Mesendoderm (in vitro differentiated cells): ENCODE measurements at places on chromosomes 3 and 15.

- DNase-seq: no peak
Observed at GRCh38 chr3:84304214-84304613, 654.6 kb upstream of the CADM2 start.

DNA sequence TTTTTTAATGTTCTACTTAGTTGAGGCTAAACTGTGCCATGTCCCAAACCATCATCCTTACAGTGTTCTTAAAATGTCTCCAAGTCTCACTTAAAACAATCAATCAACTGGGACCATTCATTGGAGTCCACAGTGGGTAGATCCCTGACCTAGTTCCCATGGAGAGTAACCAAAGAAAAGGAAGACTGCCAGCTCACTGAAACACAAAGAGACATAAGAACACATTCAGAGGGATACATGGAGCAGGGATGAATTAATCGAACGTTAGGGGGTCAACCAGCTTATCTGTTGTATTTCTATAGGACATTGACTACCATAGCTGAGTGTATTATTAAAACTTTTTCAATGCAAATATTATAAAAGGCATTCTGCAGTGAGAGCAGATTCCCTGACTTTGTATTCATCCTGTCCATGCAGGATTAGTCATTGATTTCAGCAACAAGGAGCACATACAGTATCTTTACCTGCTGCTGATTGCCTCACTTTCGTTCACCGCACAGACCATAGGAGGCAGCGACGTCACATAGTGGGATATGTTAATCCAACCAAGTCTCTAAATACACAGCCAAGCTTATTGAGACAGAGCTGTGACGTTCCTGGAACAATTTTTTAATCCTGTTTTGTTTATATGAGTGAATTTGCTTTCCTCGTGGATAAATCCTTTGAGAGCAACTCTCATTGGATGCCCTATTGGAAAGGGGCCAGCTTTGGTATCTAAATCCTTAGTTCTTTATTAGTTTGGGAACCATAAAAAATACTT lies 364.9 kb upstream of the RBMS3 start:
- peak; percentile 78 for DNase-seq

DNA sequence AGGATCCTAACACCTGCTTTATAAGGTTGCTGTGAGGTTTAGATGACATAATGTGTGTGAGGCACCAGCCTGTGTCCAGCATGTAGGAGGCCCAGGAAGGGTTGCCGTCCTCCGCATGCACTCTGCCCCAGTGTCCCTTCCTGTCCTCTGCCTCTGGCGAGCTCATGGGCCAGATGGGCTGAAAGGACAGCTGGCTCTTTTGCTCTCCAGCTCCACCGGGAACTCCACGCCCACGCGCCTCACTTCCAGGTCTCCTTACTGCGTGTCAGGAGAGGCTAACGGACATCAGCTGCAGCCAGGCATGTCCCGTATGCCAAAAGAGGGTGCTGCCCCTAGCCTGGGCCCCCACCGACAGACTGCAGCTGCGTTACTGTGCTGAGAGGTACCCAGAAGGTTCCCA lies 12.2 kb downstream of the MUC20 start:
- no peak for DNase-seq

- peak; percentile 60 for DNase-seq
Observed at GRCh38 chr3:128505771-128506170, 12.8 kb upstream of the GATA2 start.

- no peak for DNase-seq
Observed at GRCh38 chr3:101133652-101134051, 140.4 kb upstream of the ABI3BP start.

- DNase-seq: no peak
Observed at GRCh38 chr3:105458518-105459215, 92.0 kb downstream of the ALCAM start.

- DNase-seq: no peak
Observed at GRCh38 chr3:125186261-125186787, 26.2 kb downstream of the SLC12A8 start.

- no peak for DNase-seq
Observed at GRCh38 chr15:77370580-77370979, 49.3 kb downstream of the PEAK1 start.

DNA sequence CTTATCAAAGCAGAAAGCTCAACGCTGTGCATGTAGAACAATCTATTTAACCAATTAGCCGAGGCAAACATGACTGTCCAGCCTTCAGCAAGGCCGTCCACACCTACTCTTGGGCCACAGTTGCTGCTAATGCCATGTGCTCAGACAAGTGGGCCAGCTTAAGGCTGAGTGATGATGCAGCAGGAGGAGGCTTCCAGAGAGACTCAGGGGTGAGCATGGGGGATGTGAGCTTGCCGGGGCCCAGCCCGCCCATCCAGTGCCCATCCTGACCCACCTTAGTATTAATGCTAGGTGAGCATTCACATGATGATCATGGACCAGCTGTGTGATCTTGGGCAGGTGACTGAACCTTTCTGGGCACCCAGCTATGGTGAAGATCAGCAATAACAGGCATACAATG lies 150.1 kb downstream of the TPRA1 start:
- no peak for DNase-seq

DNA sequence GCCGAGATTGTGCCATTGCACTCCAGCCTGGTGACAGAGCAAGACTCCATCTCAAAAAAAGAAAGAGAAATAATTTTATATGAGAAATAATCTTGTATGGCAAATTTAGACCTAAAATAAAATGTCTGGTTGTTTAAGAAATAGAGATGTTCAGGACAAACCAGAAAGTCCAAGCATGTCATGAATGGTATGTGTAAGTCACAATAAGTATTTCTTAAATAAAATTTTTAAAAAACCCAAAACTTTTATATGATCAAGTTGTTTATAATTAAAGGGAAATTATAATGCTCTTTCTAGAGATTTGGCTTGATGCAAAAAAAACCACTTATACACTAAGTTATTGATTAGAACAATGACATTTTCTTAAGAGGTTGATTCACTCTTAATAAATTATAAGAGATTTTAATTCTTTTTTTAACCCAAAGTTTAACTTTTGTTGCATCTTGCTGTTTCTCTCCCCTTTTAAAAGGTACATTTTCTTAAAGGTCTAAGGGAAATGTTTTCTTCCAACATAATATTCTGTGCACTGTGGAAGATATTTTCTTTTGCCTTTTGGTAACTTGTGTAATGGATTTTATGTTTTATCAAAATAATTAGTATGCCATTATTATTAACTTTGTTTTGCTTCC lies 105.7 kb downstream of the RTP4 start:
- DNase-seq: peak; percentile 44

GRCh38 chr3:9079676-9080075 lies 116.4 kb upstream of the RAD18 start:
- DNase-seq: peak; percentile 41

DNA sequence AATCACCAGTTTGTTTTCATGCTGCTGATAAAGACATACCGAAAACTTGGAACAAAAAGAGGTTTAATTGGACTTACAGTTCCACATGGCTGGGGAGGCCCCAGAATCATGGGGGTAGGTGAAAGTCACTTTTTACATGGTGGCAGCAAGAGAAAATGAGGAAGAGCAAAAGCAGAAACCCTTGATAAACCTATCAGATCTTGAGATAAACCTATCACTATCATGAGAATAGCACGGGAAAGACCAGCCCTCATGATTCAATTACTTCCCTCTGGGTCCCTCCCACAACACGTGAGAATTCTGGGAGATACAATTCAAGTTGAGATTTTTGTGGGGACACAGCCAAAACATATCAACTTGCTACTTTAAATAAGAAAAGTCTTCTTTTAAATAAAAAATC lies 28.9 kb downstream of the CD200R1L start:
- DNase-seq: no peak

DNA sequence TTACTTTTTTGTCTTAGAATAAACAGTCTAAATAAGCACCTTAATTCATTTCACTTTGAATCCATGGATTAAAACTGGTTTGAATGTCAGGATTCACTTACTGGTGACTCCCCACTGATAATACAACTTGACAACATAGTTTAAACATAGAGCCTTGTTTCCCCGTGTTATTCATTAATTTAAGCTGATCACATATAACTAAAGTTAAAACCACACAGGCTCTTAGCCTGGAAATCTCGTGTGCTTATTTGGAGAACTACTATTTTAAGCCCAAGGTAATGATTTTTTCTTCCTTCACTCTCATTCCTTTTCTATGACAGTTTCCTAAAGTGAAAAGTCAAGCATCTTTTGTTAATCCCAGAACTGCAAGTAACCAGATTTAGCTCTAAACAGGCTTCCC lies 64.2 kb downstream of the HACD2 start:
- DNase-seq: no peak

- DNase-seq: no peak
Observed at GRCh38 chr3:181695661-181696491, 15.8 kb upstream of the SOX2 start.

DNA sequence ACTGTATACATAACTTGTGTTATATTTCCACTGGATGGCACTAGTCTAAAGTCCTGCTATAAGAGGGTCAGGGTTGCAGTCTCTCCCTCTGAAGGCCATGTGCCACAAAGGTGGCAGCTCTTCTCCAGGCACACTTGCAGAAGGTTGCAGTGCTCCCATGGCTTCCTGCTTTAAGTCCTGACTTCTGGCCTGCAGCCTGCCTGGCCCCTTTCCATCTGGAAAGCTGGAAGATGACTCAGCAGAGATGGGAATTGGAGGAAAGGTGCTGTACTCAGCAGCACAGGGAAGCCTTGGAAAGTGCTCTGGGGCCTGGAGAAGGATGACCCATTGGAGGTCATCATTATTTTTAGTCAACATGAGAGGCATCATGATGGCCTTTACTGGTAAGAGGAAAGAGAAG lies 40.9 kb upstream of the MRPL3 start:
- peak; percentile 55 for DNase-seq

GRCh38 chr15:76196269-76197231 lies 114.7 kb downstream of the ETFA start:
- DNase-seq: peak; percentile 79

GRCh38 chr3:46730819-46731218 lies 13.2 kb upstream of the PRSS50 start:
- no peak for DNase-seq

- no peak for DNase-seq
Observed at GRCh38 chr3:186254676-186255650, 107.1 kb downstream of the DGKG start.

- no peak for DNase-seq
Observed at GRCh38 chr15:69149803-69150202, 10.6 kb upstream of the GLCE start.

GRCh38 chr15:39459548-39459947 lies 121.3 kb upstream of the THBS1 start:
- DNase-seq: no peak

DNA sequence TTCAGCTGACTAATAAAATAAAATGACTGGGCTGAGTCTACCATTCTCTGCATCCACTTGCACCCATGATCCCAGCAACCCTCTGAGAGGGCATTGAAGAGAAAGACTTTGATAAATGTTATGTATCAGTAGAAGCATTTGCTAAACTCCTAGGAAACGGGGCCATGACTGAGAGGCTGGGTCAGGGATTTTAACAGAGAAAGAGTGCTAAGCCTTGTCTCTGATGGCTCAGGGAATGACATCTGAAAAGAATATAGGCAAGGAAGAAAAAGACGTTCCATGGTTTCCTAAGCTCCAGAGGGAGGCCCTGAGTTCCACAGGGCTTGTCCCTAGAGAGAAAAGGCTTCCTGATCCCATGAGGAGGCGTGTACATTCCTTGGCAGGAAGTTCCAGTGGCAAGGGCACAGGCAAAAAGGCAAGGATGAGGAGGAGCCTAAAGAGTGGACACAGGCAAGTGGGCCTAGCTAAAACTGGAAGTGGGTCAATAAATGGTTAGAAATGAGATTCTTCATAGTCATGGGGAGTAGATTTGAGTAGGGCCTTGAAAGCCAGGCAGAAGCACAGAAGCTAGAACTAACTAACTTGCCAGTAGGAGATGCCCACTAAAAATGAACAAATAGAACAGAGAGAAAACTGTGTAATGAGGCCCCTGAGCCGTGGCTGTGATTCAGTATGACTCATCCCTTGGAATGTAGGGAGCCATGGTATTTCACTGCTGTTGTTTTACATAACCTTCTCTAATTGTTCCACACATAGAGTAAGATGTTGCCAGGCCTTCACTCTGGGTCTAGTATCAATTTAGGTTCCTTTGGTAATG lies 44.9 kb upstream of the MANF start:
- peak; percentile 79 for DNase-seq

DNA sequence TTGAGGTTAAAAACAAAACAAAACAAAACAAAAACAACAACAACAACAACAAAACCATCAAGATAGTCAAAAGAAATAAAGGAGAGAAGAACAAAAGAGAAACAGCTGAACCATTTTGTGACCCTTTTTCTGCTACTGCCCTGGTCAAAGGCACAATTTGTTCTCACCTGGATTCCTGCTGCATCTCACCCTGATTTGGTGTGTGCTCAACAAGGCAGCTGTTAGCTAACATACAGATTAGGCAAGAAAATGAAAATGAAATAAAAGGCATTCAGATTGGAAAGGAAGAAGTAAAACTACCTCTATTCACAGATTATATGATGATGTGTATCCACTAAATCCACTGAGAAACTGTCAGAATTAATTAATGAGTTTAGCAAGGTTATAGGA lies 28.7 kb upstream of the XIRP1 start:
- no peak for DNase-seq

GRCh38 chr3:8110966-8111798 lies 390.4 kb upstream of the LMCD1 start:
- DNase-seq: peak; percentile 92

GRCh38 chr15:67882487-67883233 lies 42.8 kb upstream of the RNU6-1 start:
- DNase-seq: no peak

- no peak for DNase-seq
Observed at GRCh38 chr3:28485164-28485563, 136.5 kb upstream of the AZI2 start.

DNA sequence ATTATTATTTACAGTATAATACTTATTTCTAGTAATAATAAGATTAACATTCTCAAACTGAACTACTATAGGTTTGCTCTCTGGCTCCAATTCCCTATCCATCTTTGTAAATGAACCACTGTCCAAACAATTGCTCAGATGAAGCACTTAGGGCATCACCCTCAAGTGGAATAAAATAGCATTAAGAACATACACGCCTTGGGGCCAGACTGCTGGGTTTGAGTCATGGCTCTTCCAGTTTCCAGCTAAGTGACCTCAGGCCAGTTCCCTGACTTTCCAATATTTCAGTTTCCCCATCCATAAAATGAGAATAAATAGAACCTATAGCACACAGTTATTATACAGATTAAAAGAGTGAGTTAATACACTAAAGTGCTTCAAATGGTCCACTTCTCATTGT lies 507.2 kb downstream of the MAGI1 start:
- DNase-seq: no peak

- no peak for DNase-seq
Observed at GRCh38 chr3:180626844-180627243, 24.9 kb downstream of the TTC14 start.

GRCh38 chr3:150227839-150228238 lies 180.3 kb upstream of the TSC22D2 start:
- peak; percentile 91 for DNase-seq
